Activated T-helper 2 cell treated with anti-CD3 and anti-CD28 coated beads, Interferon-gamma antibody, Interleukin-2, Interleukin-4, amounts not matched to agents 10 μg/mL and 5 μg/mL and 100 μg/mL, durations not matched to agents 14 hours and 24 hours and 36 hours (primary cell): ENCODE measurements at places on chromosomes 16 and 17. TPM values are rescaled to one million over a fixed set of nuclear protein-coding genes. Genes with fewer than 3 reads are reported as not detected.

CRYM gene
- not detected in 2 replicates for total RNA-seq

- no peak overlapping the region for H3K27ac ChIP-seq
- H3K36me3 ChIP-seq: no peaks in the 10 kb centered on the region
- H3K4me3 ChIP-seq: no peak overlapping the region
- DNase-seq: no peak
- H3K4me1 ChIP-seq: no peaks in the 10 kb centered on the region
- H3K27me3 ChIP-seq: no peaks in the 10 kb centered on the region
Measured at GRCh38 chr17:80187515-80187941, 17.7 kb downstream of the CARD14 start.

GRCh38 chr17:1773696-1774181 lies 11.9 kb downstream of the SERPINF1 start:
- no peak overlapping the region for H3K4me3 ChIP-seq
- peaks cover 19% of the 10 kb centered on the region for H3K36me3 ChIP-seq
- DNase-seq: no peak
- H3K27ac ChIP-seq: no peak overlapping the region
- no peaks in the 10 kb centered on the region for H3K27me3 ChIP-seq
- H3K4me1 ChIP-seq: peaks cover 2% of the 10 kb centered on the region

PIPOX gene
- total RNA-seq: 2.0 and 2.8 TPM in 2 replicates

GRCh38 chr17:8185582-8186445 lies 4.2 kb downstream of the BORCS6 start:
- H3K4me1 ChIP-seq: peaks cover 14% of the 10 kb centered on the region
- peaks cover 8% of the 10 kb centered on the region for H3K27me3 ChIP-seq
- DNase-seq: peak; percentile 78
- H3K36me3 ChIP-seq: no peaks in the 10 kb centered on the region
- H3K4me3 ChIP-seq: no peak overlapping the region

- peaks cover 75% of the 10 kb centered on the region for H3K4me1 ChIP-seq
- no peaks in the 10 kb centered on the region for H3K27me3 ChIP-seq
- H3K4me3 ChIP-seq: peak overlapping the region; percentile 80
- DNase-seq: peak; percentile 77
- peak overlapping the region; percentile 97 for H3K27ac ChIP-seq
Measured at GRCh38 chr16:87956365-87957231, 5.4 kb downstream of the BANP start.

- H3K27me3 ChIP-seq: peaks cover 5% of the 10 kb centered on the region
- no peak overlapping the region for H3K4me3 ChIP-seq
- no peak overlapping the region for H3K27ac ChIP-seq
- H3K4me1 ChIP-seq: no peaks in the 10 kb centered on the region
- no peaks in the 10 kb centered on the region for H3K36me3 ChIP-seq
Measured at GRCh38 chr17:33745047-33745760, 452.1 kb upstream of the ASIC2 start.

DNA sequence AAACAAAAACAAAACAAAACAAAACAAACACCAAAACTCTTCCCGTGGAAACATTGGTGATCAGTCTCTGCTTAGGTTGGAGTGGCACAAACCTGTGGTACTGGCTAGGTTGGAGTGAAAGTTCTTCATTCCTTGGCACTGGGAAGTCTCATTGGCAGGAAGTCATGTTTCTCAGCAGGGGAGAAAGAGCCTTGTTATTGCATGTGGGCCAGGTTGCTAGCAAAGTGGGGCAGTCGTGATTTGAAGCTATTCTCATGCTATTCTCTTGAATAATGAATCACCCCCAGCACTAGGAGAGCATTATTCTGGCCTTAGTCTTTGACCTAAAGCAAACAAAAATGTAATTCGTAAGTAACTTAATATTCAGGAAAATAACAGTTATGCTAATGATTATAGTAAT lies 24.3 kb upstream of the B4GALNT2 start:
- no peak overlapping the region for H3K4me3 ChIP-seq
- H3K27ac ChIP-seq: no peak overlapping the region
- no peak for DNase-seq
- no peaks in the 10 kb centered on the region for H3K36me3 ChIP-seq
- peaks cover 14% of the 10 kb centered on the region for H3K27me3 ChIP-seq

DNA sequence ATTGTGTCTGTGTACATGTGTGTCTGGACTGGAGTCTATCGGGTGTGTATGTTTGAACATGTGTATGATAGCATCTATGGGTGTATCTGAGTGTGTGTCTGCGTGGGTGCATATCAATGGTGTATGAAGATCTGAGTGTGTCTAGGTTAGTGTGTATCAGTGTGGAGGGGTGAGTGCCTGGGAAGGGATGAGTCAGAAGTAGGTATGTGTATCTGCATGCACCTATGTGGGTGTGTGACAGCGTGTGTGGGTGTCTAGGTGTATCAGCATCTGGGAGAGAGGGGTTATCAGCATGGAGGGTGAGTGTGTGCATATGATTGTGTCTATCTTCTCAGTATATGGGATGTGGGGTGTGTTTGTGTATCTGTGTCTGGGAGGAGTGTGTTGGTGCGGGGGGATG lies 58.2 kb upstream of the LHX1 start:
- H3K4me1 ChIP-seq: peaks cover 7% of the 10 kb centered on the region
- H3K27me3 ChIP-seq: peaks cover 8% of the 10 kb centered on the region
- H3K4me3 ChIP-seq: no peak overlapping the region
- DNase-seq: no peak

- H3K4me3 ChIP-seq: no peak overlapping the region
- H3K27me3 ChIP-seq: peaks cover 3% of the 10 kb centered on the region
- no peaks in the 10 kb centered on the region for H3K4me1 ChIP-seq
- no peak overlapping the region for H3K27ac ChIP-seq
- no peaks in the 10 kb centered on the region for H3K36me3 ChIP-seq
- DNase-seq: no peak
Measured at GRCh38 chr17:65823713-65824112, 262.3 kb upstream of the AXIN2 start.

- H3K4me3 ChIP-seq: no peak overlapping the region
- H3K36me3 ChIP-seq: no peaks in the 10 kb centered on the region
- peaks cover 8% of the 10 kb centered on the region for H3K4me1 ChIP-seq
- peaks cover 2% of the 10 kb centered on the region for H3K27me3 ChIP-seq
- no peak overlapping the region for H3K27ac ChIP-seq
- no peak for DNase-seq
Measured at GRCh38 chr17:45380046-45380765, 52.5 kb downstream of the ARHGAP27 start.

PNPO gene
- total RNA-seq: 41.0 and 45.9 TPM in 2 replicates

TMC8 gene
- 196 and 208 TPM in 2 replicates for total RNA-seq

- H3K36me3 ChIP-seq: peaks cover 47% of the 10 kb centered on the region
- H3K27ac ChIP-seq: no peak overlapping the region
- DNase-seq: no peak
- peaks cover 64% of the 10 kb centered on the region for H3K4me1 ChIP-seq
Measured at GRCh38 chr16:81447383-81448101, 2.9 kb downstream of the CMIP start.

GRCh38 chr17:59839651-59840328 lies 53.0 kb downstream of the TUBD1 start:
- H3K4me3 ChIP-seq: peak overlapping the region; percentile 98
- H3K27me3 ChIP-seq: peaks cover 4% of the 10 kb centered on the region
- peak overlapping the region; percentile 99 for H3K27ac ChIP-seq
- H3K36me3 ChIP-seq: peaks cover 63% of the 10 kb centered on the region
- DNase-seq: no peak
- H3K4me1 ChIP-seq: peaks cover 26% of the 10 kb centered on the region

DNA sequence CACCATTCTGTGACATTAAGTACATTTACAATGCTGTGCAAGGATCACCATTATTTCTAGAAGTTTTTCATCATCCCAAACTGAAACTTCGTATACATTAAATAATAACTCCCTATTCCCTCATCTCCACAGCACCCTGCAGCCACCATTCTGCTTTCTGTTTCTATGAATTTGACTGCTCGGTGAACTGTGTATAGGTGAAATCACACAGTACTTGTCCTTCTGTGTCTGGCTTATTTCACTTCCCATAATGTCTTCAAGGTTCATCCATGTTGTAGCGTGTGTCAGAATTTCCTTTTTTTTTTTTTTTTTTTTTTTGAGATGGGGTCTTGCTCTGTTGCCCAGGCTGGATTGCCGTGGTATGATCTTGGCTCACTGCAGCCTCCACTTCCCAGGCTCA lies 20.4 kb downstream of the RAP1GAP2 start:
- DNase-seq: no peak
- H3K27me3 ChIP-seq: peaks cover 18% of the 10 kb centered on the region
- no peak overlapping the region for H3K27ac ChIP-seq
- peaks cover 11% of the 10 kb centered on the region for H3K36me3 ChIP-seq

DNA sequence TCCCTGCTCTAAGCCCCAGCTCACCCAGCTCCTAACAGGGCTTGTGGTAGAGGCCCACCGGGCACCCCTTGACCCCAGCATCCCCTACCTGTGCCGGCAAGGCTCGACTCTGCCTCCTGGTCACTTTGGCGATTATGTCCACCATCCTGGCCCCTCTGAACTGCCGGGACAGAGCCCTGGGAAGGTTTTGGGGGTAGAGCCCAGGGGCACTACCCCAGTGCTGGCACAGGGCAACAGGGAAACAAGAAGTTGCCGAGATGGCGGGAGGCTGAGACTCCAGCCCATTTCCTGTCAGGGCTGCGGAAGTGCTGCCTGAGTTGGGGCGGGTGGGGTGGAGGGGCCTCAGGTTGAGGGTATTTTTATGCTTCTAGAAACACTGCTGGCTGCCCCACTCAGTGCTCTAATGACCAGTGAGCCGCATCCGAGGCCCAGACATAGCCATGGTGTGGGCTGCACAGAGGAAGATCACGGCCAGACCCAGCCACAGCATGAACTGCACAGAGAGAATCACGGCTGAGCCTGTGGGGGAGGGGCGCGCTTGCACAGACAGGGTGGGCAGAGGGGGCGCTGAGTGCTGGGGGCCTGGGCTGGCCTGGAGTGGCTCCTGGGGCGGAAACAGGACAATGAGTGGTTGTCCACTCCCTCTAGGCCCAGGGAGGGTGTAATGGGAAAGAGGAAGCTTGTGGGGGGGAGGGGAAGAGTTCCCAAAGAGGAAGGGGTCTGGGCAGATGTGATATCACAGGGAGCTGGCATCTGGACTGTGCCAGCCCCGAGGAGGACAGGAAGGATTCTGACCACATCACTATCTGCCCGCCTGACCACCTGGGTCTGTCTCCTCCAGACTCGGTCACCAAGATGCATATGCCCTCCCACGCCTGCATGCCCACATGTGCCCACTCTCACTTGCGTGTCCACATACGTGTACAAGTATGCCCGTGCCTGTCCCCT lies 22.3 kb downstream of the ARHGAP27 start:
- H3K27me3 ChIP-seq: no peaks in the 10 kb centered on the region
- peak overlapping the region; percentile 98 for H3K4me3 ChIP-seq
- peak overlapping the region; percentile 96 for H3K27ac ChIP-seq
- H3K4me1 ChIP-seq: peaks cover 48% of the 10 kb centered on the region

GRCh38 chr16:47600376-47600775 lies 139.2 kb downstream of the PHKB start:
- DNase-seq: no peak
- no peaks in the 10 kb centered on the region for H3K27me3 ChIP-seq
- H3K4me3 ChIP-seq: no peak overlapping the region
- H3K4me1 ChIP-seq: no peaks in the 10 kb centered on the region
- H3K27ac ChIP-seq: no peak overlapping the region

ZNF287 gene
- total RNA-seq: 6.0 and 7.9 TPM in 2 replicates

ODAD4 gene
- total RNA-seq: 0.50 and 0.85 TPM in 2 replicates

ESRP2 gene
- total RNA-seq: 0.23 and 0.34 TPM in 2 replicates

DNA sequence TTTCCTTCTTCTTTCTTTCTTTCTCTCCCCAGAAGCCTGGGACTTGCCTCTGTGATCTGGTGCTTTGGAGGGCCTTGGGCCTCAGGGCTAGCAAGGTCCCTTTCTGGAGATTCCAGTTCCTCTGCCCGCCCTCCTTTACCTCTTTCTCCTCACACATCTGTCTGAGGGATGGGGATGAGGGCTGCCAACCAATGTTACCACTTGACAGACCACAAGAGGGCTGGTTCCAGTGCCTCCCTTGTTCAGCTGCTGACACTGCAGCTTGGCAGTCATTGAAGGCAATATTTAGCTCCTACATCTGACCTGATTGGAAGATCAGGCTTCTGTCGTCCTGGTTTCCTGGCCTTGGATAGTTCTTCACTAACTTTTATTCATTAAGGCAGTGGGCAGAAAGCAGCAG lies 3.6 kb upstream of the ZNF652 start:
- H3K4me1 ChIP-seq: peaks cover 16% of the 10 kb centered on the region
- peaks cover 9% of the 10 kb centered on the region for H3K27me3 ChIP-seq
- H3K36me3 ChIP-seq: no peaks in the 10 kb centered on the region
- no peak overlapping the region for H3K27ac ChIP-seq
- no peak overlapping the region for H3K4me3 ChIP-seq
- DNase-seq: no peak

MLKL gene
- total RNA-seq: 21.6 and 25.6 TPM in 2 replicates

DNA sequence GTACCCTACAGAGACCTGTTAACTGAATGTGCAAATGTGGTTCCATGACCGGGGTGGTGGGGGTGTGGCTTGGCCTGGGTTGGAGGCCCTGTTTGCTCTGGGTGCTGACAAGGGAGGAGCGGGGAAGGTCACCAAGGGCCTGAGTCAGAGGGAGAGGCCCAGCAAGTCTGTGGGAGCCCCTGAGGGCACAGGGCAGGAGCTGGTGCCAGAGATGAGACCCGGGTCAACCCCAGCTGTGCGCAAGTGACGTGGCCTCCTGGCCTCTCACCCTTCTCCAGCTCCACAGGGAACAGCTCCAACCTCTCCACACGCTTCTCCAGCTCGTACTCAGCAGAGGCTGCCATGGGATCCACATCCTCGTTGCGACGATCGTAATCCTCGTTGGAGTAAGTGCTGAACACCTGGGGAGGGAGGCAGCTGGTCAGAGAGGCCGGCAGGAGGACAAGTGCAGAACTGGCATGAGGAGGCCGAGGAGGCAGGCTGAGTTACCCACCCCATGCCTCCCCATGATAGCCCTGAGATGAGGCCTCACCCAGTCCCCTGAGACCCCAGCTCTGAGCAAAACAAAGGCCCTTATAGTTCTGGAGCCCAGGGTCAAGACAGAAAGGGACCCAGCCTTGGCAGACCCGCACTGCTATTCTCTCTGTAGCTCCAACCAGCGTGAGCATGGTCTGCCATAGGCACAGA lies 5.5 kb downstream of the PPP1R9B start:
- H3K4me1 ChIP-seq: peaks cover 70% of the 10 kb centered on the region
- no peaks in the 10 kb centered on the region for H3K27me3 ChIP-seq
- peak overlapping the region; percentile 48 for H3K27ac ChIP-seq
- peaks cover 86% of the 10 kb centered on the region for H3K36me3 ChIP-seq

- H3K27ac ChIP-seq: no peak overlapping the region
- no peaks in the 10 kb centered on the region for H3K4me1 ChIP-seq
- DNase-seq: no peak
- no peak overlapping the region for H3K4me3 ChIP-seq
- H3K36me3 ChIP-seq: no peaks in the 10 kb centered on the region
Measured at GRCh38 chr17:43875476-43876147, 28.6 kb downstream of the CD300LG start.

DNA sequence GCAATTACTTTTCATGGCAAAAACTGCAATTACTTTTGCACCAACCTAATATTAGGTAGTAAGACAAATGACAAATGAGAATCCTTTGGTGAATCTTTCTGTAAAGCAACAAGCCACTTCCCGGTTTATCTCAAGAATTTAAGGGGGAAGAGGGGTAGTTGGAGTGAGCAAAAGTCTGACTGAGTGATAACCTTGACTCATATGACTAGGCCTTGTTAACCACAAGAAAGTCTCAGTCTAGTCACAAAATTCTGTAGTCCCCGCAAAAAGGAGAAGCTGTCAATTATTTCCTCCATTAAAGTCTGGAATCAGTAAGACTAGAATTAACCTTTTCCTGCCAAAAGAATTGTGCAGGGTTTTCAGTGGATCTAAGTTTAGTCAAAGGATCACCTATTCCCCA lies 72.2 kb upstream of the GNAO1 start:
- no peak overlapping the region for H3K4me3 ChIP-seq
- no peak overlapping the region for H3K27ac ChIP-seq
- peaks cover 22% of the 10 kb centered on the region for H3K27me3 ChIP-seq

- DNase-seq: no peak
- peaks cover 23% of the 10 kb centered on the region for H3K36me3 ChIP-seq
- H3K27ac ChIP-seq: no peak overlapping the region
- peaks cover 13% of the 10 kb centered on the region for H3K4me1 ChIP-seq
- H3K4me3 ChIP-seq: no peak overlapping the region
Measured at GRCh38 chr16:57179215-57179828, 6.5 kb downstream of the PSME3IP1 start.
